Effector memory CD8-positive, alpha-beta T cell (primary cell): ENCODE measurements at places on chromosomes 12 and 14.

DNA sequence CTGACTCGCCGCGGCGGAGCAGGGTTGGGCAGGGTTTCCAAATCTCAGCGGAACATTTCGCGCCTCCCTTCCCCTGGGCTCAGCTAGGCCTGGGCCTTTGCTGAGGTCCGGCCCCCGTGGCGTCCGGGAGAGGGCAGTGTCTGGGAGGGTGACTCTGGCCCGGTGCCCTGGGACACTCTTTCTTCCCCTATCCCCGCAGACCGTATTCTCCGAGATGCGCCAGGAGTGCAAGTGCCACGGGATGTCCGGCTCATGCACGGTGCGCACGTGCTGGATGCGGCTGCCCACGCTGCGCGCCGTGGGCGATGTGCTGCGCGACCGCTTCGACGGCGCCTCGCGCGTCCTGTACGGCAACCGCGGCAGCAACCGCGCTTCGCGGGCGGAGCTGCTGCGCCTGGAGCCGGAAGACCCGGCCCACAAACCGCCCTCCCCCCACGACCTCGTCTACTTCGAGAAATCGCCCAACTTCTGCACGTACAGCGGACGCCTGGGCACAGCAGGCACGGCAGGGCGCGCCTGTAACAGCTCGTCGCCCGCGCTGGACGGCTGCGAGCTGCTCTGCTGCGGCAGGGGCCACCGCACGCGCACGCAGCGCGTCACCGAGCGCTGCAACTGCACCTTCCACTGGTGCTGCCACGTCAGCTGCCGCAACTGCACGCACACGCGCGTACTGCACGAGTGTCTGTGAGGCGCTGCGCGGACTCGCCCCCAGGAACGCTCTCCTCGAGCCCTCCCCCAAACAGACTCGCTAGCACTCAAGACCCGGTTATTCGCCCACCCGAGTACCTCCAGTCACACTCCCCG, 3.0 kb downstream of the WNT1 start:
- peaks cover 50% of the 10 kb centered on the region for H3K4me1 ChIP-seq
- H3K4me3 ChIP-seq: peak overlapping the region; percentile 91
- peaks cover 43% of the 10 kb centered on the region for H3K36me3 ChIP-seq
- H3K27ac ChIP-seq: peak overlapping the region; percentile 85
- H3K27me3 ChIP-seq: peaks cover 7% of the 10 kb centered on the region

- H3K4me1 ChIP-seq: no peaks in the 10 kb centered on the region
- no peak for DNase-seq
- H3K36me3 ChIP-seq: no peaks in the 10 kb centered on the region
- no peak overlapping the region for H3K27ac ChIP-seq
- H3K4me3 ChIP-seq: no peak overlapping the region
- peaks cover 34% of the 10 kb centered on the region for H3K27me3 ChIP-seq
These were observed 35.1 kb downstream of the TRPV4 start for GRCh38 chr12:109797905-109798669.

DNA sequence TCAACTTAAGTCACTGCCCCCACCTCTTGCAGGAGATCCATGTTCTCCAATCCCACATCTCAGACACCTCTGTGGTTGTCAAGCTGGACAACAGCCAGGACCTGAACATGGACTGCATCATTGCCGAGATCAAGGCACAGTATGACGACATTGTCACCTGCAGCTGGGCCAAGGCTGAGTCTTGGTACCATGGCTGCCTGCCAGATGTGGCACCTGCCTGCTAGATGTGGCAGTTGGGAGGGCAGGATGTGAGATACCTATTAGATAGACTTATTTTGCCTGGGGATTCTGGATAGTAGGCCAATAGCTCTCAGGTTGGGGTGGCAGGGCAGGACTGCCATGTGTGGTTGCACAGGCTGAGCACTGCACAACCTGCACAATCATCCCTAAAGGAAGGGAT, 7.9 kb upstream of the KRT86 start:
- H3K36me3 ChIP-seq: no peaks in the 10 kb centered on the region
- no peaks in the 10 kb centered on the region for H3K4me1 ChIP-seq
- H3K27me3 ChIP-seq: peaks cover 53% of the 10 kb centered on the region
- H3K27ac ChIP-seq: no peak overlapping the region

DNA sequence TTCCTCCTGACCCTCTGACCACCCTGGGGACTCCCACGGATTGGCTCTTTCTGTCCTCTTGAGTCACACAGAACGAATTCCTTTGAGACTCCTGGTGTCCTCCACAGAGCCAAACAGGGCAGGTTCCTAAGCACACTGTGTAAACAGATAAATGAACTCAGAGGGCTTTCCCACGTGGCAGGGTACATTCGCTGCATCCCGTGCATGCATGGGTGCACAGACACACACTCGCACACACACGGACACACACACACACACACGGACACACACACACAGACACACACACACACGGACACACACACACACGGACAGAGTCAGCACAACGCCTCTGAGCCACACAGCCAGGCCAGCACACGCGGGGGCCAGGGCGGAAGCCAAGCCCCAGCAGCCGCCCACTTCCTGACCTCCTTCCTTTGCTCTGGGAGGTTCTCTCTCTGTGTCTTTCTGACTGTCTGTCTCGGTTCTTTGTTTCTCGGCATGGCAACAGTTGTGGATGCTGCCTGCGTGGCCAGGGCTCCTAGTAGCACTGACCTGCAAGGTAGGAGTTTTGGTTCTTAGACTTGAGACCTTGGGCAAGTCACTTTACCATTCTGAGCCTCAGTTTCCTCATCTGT, 706 bp downstream of the CRACR2A start:
- H3K4me1 ChIP-seq: peaks cover 45% of the 10 kb centered on the region
- H3K27ac ChIP-seq: peak overlapping the region; percentile 96
- no peaks in the 10 kb centered on the region for H3K27me3 ChIP-seq
- peak overlapping the region; percentile 85 for H3K4me3 ChIP-seq

GRCh38 chr12:10369557-10370415, 20.1 kb downstream of the KLRK1 start:
- no peak for DNase-seq
- peaks cover 51% of the 10 kb centered on the region for H3K4me1 ChIP-seq
- H3K36me3 ChIP-seq: peaks cover 72% of the 10 kb centered on the region

- H3K4me3 ChIP-seq: no peak overlapping the region
- no peak for DNase-seq
- H3K27ac ChIP-seq: no peak overlapping the region
These were observed 1186.0 kb upstream of the SEL1L start for GRCh38 chr14:82719617-82720016.

GRCh38 chr12:57401165-57401564, 29.7 kb downstream of the R3HDM2 start:
- no peaks in the 10 kb centered on the region for H3K36me3 ChIP-seq
- no peaks in the 10 kb centered on the region for H3K27me3 ChIP-seq
- H3K4me1 ChIP-seq: peaks cover 2% of the 10 kb centered on the region

- no peaks in the 10 kb centered on the region for H3K4me1 ChIP-seq
- no peaks in the 10 kb centered on the region for H3K27me3 ChIP-seq
- no peak for DNase-seq
- H3K36me3 ChIP-seq: no peaks in the 10 kb centered on the region
- H3K4me3 ChIP-seq: no peak overlapping the region
These were observed 876.8 kb downstream of the SLC6A15 start for GRCh38 chr12:84035766-84036165.

GRCh38 chr14:100824901-100825712, 811 bp upstream of the MEG3 start:
- no peak overlapping the region for H3K4me3 ChIP-seq
- H3K27me3 ChIP-seq: peaks cover 84% of the 10 kb centered on the region
- peaks cover 9% of the 10 kb centered on the region for H3K4me1 ChIP-seq
- no peak for DNase-seq

DNA sequence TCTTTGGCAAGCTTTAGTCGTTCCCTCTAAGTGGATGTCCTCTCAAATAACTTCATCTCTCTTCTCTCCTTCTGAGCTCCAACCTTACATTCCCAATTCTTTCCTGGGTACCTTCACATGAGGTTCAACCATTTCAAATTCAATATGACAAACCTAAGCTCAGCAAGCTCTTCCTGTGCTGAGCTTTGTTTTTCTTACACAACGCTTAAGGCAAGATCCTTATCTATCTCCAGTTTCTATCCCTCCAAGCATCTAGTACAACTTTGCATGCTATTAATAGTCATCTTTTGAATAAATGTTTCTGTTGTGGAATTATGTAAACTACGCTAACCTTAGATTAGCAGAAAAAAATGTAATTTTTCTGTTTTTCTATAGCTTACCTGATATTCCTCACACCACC, 63.7 kb upstream of the IFNG-AS1 start:
- H3K4me3 ChIP-seq: no peak overlapping the region
- DNase-seq: no peak
- H3K27ac ChIP-seq: no peak overlapping the region
- H3K4me1 ChIP-seq: no peaks in the 10 kb centered on the region

- DNase-seq: no peak
- H3K36me3 ChIP-seq: peaks cover 3% of the 10 kb centered on the region
- no peak overlapping the region for H3K27ac ChIP-seq
- no peaks in the 10 kb centered on the region for H3K4me1 ChIP-seq
- H3K27me3 ChIP-seq: no peaks in the 10 kb centered on the region
These were observed 22.6 kb upstream of the DRAM1 start for GRCh38 chr12:101854747-101855146.

- no peak for DNase-seq
- H3K4me1 ChIP-seq: no peaks in the 10 kb centered on the region
- H3K4me3 ChIP-seq: no peak overlapping the region
These were observed 309.1 kb downstream of the GXYLT1 start for GRCh38 chr12:41835556-41835955.

GRCh38 chr12:5548152-5548943, 116.4 kb downstream of the NTF3 start:
- H3K36me3 ChIP-seq: no peaks in the 10 kb centered on the region
- no peak overlapping the region for H3K4me3 ChIP-seq
- peaks cover 55% of the 10 kb centered on the region for H3K27me3 ChIP-seq
- no peak for DNase-seq
- H3K4me1 ChIP-seq: no peaks in the 10 kb centered on the region

GRCh38 chr14:66624336-66624937, 116.5 kb downstream of the GPHN start:
- no peak overlapping the region for H3K4me3 ChIP-seq
- peak; percentile 11 for DNase-seq
- no peaks in the 10 kb centered on the region for H3K27me3 ChIP-seq
- no peak overlapping the region for H3K27ac ChIP-seq
- no peaks in the 10 kb centered on the region for H3K4me1 ChIP-seq

GRCh38 chr12:14900521-14901227, 15.0 kb upstream of the MGP start:
- H3K4me1 ChIP-seq: peaks cover 3% of the 10 kb centered on the region
- H3K27ac ChIP-seq: no peak overlapping the region

- no peaks in the 10 kb centered on the region for H3K4me1 ChIP-seq
- no peak overlapping the region for H3K4me3 ChIP-seq
- H3K36me3 ChIP-seq: no peaks in the 10 kb centered on the region
- H3K27me3 ChIP-seq: no peaks in the 10 kb centered on the region
- DNase-seq: no peak
These were observed 404.4 kb downstream of the SLC6A15 start for GRCh38 chr12:84507956-84508850.

DNA sequence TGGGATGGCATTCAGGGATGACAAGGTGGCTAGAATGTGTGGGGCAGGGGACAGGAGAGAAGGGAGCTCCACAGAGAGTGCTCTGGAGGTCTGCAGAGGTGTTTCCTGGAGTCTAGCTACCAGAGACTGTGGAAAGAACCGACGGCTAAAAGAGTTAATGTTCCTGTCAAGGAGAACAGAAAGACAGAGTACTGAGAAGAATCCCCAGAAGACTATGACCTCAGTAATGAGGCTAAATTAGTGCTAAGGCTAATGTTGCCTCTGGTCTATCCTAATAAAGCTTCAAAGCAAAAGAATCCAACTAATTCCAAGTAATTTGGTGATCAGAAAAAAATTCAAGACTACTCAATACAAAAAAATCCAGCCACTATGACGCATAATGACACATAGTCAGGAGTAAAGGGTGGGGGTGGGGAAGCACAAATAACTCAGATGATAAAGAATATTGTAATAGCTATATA, 44.7 kb downstream of the FERMT2 start:
- H3K27me3 ChIP-seq: peaks cover 33% of the 10 kb centered on the region
- no peak overlapping the region for H3K4me3 ChIP-seq
- no peak overlapping the region for H3K27ac ChIP-seq

GRCh38 chr12:91889910-91890309, 255.7 kb downstream of the BTG1 start:
- H3K4me1 ChIP-seq: no peaks in the 10 kb centered on the region
- no peak for DNase-seq
- H3K27ac ChIP-seq: no peak overlapping the region
- no peaks in the 10 kb centered on the region for H3K36me3 ChIP-seq

- no peaks in the 10 kb centered on the region for H3K36me3 ChIP-seq
- no peak for DNase-seq
- H3K27ac ChIP-seq: no peak overlapping the region
- peaks cover 19% of the 10 kb centered on the region for H3K27me3 ChIP-seq
- peaks cover 2% of the 10 kb centered on the region for H3K4me1 ChIP-seq
These were observed 30.2 kb upstream of the ANKRD9 start for GRCh38 chr14:102539544-102540314.

- H3K4me3 ChIP-seq: no peak overlapping the region
- H3K27me3 ChIP-seq: no peaks in the 10 kb centered on the region
- no peak overlapping the region for H3K27ac ChIP-seq
- H3K4me1 ChIP-seq: no peaks in the 10 kb centered on the region
- DNase-seq: no peak
These were observed 4.4 kb downstream of the AMHR2 start for GRCh38 chr12:53427905-53428594.

DNA sequence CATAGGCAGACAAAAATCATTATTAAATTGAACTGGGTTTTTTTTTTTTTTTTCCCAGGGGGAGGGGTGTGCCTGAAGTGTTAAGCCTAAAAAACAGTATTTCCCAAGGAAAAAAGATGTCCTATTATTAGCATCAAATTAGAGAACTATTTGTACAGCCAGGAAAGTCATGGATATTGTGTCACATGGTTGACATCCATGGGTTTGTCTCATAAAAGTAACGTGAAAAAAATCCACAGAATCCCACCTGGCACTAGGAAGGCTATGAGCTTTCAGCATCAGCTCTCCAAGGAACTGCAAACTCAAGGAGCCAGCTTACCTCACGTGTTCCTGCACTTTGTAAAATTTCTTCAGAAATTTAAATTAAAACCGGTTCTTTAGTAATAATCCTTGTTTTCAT, 69.1 kb upstream of the EGLN3 start:
- no peaks in the 10 kb centered on the region for H3K27me3 ChIP-seq
- H3K4me1 ChIP-seq: peaks cover 3% of the 10 kb centered on the region
- DNase-seq: no peak

DNA sequence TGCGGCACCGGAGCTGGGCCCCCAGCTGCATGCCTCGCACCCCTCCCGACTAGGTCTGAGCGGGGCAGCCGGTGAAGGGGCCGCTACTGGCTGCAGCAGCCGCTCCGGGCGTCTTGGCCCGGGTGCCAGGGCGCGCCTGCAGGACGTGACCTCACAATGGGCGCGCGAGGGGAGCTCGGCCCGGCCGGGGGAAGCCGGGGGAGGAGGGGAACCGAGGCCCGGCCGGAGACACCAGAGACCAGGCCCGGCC, 353 bp downstream of the BAG5 start:
- DNase-seq: no peak
- H3K4me1 ChIP-seq: peaks cover 38% of the 10 kb centered on the region

- peak overlapping the region; percentile 52 for H3K27ac ChIP-seq
- H3K4me1 ChIP-seq: peaks cover 26% of the 10 kb centered on the region
- H3K4me3 ChIP-seq: peak overlapping the region; percentile 79
- no peaks in the 10 kb centered on the region for H3K27me3 ChIP-seq
These were observed 11.0 kb upstream of the FBXL14 start for GRCh38 chr12:1605129-1606020.

GRCh38 chr12:6200256-6201212, at the start of gene CD9:
TSS of gene CD9 (plus strand) at chr12:6200400. CDS start at chr12:6200500, 100 bp downstream.
- peak within 1 kb of the TSS; percentile 51 for H3K4me3 ChIP-seq
- H3K27me3 ChIP-seq: peaks cover 39% of the 10 kb centered on the region
- H3K4me1 ChIP-seq: peaks cover 7% of the 10 kb centered on the region
- H3K27ac ChIP-seq: no peak within 1 kb of the TSS
- DNase-seq: no peak
- H3K36me3 ChIP-seq: no peaks in the 10 kb centered on the region

- H3K4me1 ChIP-seq: peaks cover 21% of the 10 kb centered on the region
- no peak for DNase-seq
- no peaks in the 10 kb centered on the region for H3K27me3 ChIP-seq
- no peak overlapping the region for H3K27ac ChIP-seq
These were observed 494.4 kb upstream of the RGS6 start for GRCh38 chr14:71437870-71438269.
